ENCODE measurements at places on chromosomes 3 and 15.

DNA sequence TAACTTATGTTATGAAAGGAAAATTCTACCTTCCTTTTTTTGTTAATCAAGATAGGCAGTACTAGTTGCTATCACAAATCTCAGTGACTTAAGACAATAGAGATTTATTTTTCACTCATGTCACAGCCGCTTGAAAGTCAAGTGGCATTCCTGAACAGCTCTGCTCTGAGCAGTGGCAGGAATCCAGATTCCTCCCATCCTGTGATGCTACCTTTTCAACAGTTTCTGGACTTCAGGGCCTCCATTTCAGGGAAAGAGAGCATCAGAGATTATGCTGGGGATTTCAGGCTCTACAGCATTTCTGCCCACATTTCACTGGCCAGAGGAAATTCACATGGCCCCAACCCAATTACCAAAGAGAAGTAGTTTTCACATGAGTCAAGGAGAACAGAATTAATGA lies 83.4 kb downstream of the IL1RAP start:
- DNase-seq = no peak

DNA sequence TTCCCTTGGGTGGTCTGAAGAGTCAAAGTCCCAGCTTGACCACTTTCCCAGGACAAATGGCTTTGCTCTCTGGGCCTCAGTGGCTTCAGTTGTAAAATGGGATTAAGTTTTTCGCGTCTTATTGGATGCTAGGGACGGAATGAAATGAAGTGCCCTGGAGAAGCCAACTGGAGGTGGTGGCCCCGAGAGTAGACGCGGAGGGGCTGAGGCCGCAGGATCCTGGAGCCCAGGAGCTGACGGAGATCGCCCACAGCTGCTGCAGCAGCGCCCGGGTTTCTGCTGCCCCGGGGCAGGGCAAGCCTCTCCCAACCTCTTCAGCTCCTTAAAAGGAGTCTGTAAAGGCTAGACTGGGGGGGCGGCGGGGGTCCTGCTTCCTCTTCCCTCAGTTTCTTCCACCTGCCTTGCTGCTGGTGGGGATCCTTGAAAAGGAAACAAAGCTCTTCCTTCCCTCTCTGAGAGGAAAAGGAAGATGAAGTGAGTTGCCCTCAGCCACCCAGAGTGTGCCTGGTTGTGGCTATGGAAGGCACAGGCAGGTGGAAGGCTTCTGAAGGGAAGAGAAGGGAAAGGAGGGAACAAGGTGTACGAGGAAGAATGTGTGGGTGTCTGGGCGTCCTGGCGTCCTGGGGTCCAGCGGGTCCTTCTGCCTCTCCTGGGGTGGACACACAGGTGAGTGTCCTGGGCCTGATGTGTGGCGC lies 967 bp upstream of the BNC1 start:
- DNase-seq = no peak

DNA sequence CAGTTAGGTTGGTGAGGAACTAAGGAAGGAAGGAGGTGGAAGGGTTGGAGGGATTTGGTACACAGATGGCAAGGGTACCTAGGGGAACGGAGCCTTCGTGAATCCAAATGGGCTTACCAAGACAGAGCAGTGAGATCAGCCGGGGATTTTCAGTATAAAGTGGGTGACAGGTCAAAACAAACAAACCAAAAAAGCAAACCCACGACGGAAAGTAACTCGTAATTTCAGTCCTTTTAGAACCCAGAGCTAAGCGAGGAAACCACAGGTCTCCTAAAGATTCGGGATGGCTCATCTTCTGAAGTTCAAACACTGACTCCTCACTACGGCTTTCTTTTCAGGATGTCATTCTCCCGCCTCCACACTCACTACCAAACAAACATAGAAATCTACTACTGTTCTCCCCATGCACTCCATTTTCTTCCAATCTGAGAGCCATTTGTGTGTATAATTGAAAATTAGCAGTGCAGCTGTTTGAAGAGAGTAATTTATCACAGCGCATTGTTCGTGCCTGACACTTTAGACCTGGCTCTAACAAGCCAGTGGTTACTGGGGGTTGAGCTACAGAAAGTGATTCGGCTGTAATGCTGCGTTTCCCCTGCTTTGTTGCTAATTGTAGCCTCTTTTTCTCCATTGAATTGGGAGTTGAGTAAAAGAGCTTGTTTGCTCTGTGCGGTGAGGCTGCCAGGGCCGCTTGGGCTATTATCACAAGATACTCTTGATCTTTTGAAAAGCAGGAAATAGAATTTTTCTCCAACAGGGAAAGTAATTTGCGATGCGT lies 64.7 kb upstream of the CCDC39 start:
- DNase-seq = no peak

DNA sequence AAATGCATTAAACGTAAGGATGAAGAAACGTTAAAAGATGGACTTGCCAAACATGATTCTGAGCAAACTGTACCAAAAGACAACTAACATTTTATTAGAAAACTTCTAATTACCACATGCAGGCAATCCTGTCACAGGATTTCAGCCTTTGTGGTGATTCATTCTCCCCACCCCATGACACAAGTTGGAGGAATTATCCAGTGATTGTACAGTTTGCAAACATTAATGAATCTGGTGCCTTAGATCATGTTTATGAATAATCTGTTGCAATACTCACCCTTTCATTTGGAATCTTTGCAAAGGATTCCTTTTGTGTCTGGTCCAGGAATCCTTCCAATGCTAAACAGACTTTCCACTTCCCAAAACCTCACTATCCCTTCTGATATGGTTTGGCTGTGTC lies 23.3 kb upstream of the ERC2 start:
- no peak for DNase-seq

DNA sequence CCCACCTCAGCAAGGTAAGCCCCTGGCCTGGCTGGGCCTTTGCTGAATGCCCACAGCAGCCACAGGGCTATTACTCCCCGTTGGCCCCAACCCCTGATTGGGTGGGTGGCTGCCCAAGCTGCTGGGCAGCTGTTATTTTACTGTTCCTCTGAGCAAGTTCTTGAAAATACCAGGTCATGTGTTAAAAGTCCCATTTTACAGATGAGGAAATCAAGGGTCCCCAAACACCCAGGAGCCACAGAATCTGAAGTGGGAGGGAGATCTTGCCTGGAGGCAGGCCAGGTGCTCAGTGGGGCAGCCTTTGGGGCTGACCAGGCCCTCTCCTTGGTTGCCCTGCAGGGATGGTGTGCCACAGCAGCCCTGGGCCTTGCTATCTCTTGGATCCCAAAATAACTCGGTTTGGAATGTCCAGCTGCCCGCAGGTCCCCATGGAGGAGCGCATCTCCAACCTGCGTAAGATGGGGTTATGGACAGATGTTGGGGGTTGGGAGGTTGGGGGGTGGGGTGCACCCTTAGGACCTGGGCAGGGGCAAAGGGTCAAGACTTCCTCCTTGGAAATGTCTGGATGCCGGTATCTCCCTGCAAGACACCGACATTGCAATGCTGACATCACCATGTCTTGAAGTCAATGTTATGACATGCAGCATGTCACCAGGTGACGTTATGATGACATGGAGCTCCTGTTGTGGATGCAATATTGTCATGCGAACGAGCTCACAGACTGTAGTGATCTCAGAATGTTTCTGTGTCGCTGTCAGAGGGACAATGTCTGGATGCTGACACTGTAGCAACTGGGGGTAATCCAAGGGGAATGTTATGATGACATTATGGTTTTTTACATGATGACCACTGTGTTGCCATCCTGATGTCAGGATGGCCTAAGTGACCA lies 13.3 kb upstream of the CSPG4 start:
- no peak for DNase-seq

DNA sequence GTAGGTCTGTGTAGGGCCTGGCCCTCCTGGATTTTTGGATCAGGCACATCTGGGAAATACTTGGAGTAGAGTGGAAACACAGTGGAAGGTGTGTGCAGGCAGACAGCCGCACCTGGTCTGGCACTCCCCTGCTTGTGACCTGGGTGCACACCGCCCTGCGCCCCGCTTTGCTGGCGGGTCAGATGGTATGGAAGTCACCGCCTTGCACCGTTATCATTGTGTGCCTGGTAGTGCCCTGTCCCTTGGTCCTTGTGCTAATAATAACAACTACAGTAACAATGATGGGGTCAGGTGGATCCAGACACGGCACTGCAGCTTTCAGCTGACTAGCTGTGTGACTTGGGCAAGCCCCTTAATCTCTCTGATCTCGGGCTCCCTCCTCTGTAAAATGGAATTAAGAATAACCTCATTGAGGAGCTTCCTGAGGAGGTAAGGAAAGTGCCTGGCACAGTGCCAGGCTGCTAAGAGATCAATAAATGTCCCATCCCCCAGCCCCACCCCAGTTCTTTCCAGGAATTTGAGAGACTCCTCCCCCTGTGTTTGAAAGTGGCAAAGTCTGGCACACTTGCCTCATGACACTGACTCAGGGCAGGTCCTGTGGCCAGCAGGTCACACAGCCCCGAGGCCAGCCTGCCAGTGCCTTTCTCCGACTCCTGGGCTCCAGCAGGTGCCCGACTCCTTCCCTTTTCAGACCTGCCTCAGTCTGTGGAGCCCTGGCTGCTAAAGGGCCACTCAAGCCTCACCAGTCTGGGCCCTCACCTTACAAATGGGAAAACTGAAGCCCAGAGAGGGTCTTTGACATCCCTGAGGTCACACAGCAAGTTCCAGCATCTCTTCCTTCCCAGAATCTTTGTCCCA lies 9.8 kb downstream of the ISG20 start:
- no peak for DNase-seq

- DNase-seq = no peak
Measured at GRCh38 chr15:98610991-98611390, 37.3 kb upstream of the IGF1R start.

DNA sequence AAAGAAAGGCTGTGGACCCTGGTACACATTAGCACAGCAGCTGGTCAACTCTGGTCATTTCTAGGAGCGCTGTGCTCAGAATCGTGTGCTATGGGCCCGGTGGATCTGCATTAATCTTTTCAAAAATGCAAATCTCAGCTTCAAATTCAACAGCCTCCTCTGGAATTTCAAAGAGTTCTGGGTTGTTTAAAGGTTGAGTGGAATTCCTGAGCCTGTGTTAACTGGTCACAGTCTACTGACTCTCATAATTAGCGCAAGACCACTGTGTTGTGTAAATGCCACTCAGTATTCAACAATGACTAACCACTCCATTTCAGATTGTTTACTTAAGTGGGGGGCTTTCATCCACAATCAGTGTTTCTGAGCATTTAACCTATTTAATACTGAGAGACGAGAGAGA lies 2.7 kb upstream of the ARNT2 start:
- no peak for DNase-seq

DNA sequence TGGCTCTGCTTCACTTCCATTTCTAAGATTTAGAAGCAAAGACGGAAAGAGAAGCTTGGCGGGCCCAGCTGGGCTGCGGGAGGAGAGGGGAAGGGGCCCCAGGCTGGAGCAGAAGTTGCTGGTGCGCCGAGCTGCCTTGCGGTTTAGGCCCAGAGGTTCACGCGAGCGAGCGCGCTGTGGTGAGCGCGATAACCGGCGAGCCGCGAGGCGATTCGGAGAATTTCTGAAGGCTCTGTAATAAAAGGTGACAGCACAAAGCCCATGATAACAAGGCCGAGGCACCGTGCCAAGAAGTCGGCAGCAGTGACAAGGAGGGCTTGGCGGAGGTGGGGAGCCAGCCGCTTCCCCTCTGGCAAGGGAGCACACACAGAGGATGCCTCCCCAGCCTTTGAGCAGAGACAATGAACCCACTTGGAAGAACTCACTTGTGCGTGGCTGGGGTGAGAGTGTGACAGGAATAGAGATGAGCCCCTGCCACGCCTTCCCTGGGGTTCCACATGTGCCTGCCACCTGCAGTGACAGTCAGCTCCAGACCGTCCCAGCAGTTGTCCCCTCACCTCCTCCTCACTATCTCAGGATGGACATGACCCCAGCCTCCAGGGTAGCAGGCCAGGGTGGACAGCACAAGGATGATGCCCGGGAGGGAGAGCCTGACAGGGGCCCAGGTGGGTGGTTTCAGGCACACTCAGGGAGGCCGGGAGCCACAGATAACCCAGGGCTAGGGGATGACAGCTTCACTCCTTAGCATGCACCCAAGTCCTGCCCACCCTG lies 315.2 kb downstream of the UACA start:
- DNase-seq = peak; percentile 18

- no peak for DNase-seq
Measured at GRCh38 chr15:68862415-68862814, 41.7 kb upstream of the ANP32A start.

DNA sequence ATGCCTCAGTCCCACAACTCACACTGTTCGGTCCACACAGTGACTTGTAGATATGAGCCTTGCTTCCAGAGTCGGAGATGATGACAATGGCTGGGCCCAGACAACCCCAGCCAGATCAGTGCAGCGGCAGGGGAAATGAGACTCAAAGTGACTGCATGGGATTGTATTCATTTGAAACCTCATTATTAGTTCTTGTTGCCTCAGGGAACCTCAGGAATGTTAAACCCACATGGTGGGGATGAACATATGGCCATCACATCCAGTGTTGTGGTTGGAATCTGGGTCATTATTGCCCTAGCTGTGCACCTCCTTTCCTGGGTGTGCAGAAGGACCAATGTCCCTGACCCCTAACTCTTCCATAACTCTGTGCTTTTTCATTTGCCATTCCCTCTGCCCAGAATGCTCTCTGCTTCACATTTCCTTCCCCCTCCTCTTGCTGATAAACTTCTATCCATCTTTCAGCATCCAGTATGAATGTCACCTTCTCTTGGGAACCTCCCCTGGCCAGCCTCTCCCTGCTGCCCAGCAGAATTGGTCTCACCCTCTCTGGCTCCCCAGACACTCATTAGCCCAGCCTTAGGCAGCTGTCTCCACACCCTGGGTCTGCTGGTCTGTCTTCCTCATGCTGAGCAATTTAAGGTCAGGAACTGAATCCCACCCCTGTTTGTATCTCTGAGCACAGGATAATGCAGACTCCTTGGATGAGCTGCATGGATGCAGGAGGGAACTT lies 67.0 kb upstream of the TNFAIP8L3 start:
- no peak for DNase-seq

DNA sequence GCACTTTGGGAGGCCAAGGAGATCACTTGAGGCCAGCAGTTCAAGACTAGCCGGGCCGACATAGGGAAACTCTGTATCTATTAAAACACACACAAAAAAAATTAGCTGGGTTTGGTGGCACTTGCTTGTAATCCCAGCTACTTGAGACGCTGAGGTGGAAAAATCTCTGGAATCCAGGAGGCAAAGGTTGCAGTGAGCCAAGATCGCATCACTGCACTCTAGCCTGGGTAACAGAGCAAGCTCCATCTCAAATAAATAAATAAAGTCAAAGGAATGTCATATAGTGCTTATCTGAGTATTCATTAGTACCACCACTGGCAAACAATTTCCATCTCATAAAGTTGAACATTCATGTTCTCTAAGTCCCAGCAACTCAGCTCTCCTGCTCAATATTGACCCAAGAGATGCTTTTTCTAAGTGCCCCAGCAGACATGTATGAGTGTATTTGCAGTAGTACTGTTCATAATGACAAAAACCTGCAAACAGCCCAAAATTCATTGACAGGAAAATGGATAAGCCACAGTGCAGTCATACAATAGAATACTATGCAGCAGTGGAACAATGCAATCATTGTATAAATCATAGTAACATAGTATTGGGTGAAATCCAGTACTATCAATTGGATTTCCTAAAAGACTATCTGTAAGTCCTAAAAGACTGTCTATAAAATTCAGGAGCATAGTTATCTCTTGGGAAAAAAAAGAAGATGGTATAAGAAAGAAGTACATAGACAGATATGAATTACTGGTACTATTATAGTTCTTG lies 751.5 kb upstream of the LMCD1 start:
- no peak for DNase-seq

GRCh38 chr3:102605153-102605552 lies 170.3 kb downstream of the ZPLD1 start:
- no peak for DNase-seq

Data from stimulated activated CD4-positive, alpha-beta T cell treated with anti-CD3 and anti-CD28 coated beads, Interleukin-15, amount 100 ng/mL, for 1 hour (primary cell).